ENCODE measurements at places on chromosomes 12 and 14.

GRCh38 chr12:48972213-48972951, 847 bp upstream of the WNT10B start:
- DNase-seq: no peak

- DNase-seq: no peak
Observed at GRCh38 chr12:104626069-104626837, 169.5 kb downstream of the CHST11 start.

GRCh38 chr12:119915894-119916510, 38.9 kb upstream of the CIT start:
- no peak for DNase-seq

GRCh38 chr12:91507754-91508153, 325.1 kb upstream of the DCN start:
- no peak for DNase-seq

DNA sequence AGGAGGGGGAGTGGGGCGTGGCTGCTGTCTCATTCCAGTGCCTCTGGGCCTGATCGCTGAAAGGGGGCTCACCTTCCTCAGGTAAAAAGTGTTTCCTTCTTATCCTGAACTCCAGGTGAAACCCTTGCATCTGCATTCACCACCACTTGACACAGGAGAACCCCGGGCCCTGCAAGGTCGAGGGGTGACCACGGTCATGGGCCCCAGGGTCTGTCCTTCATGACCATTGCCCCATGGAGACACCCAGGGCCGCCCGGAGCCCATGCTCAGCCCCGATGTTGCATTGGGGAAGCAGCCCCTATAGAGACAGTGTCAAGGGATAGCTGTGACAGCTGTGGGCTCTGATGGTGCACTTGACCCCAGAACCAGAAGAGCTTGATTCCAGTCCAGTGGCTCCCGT, 34.4 kb upstream of the DYNC1H1 start:
- no peak for DNase-seq

- no peak for DNase-seq
Observed at GRCh38 chr12:106602076-106602475, 19.3 kb downstream of the RFX4 start.

GRCh38 chr14:104885973-104886689, 21.1 kb downstream of the CEP170B start:
- no peak for DNase-seq

DNA sequence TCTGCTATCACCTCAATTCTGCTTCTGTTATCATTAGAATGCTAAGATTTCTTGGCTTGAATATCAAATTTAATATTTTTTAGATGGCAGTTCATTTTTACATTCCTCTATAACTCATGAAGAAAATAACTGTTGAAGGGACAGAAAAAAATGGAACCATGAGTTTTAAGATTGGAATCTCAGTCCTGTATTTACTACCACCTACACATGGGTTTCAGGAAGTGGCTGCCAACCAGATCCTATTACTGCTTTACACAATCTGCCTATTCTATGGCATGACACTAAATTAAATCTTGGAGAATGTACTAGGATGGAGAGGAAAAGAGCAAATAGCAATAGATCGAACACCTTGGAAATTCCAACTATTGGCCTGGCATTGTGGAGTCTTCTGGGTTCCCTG, 140.8 kb downstream of the DUSP6 start:
- no peak for DNase-seq

- DNase-seq: no peak
Observed at GRCh38 chr12:67348683-67349082, 79.5 kb downstream of the CAND1 start.

DNA sequence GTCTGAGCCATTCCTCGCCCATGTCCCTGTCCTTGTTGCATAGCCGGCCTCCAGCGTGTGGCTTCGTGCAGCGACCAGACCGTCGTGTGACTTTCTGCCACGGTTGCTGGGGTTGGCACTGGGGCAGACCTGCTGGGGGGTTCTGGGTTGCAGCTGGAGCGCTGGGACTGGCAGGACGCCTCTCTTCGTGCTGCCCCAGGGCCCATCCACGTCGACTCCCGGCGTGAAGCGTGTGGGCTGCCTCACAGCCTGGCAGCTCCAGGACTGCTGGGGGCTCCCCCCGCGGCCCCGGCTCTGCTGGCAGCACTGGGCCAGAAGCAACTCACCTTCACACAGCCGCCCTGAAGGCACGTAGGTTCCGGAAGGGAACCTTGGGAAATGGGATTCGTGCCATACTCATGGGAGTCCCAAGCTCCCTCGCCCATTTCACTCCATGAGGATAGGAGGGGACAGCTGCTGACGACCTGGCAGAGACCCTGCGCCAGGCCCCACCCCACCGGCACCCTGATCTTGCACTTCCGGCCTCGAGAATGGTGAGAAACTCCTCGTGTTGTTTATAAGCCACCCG, 51.9 kb downstream of the GALNT9 start:
- no peak for DNase-seq

- no peak for DNase-seq
Observed at GRCh38 chr14:75383721-75384120, 44.1 kb upstream of the JDP2 start.

- DNase-seq: no peak
Observed at GRCh38 chr14:82911930-82912329, 1378.3 kb upstream of the SEL1L start.

GRCh38 chr12:50986966-50987737, 34.8 kb downstream of the HIGD1C start:
- DNase-seq: no peak

DNA sequence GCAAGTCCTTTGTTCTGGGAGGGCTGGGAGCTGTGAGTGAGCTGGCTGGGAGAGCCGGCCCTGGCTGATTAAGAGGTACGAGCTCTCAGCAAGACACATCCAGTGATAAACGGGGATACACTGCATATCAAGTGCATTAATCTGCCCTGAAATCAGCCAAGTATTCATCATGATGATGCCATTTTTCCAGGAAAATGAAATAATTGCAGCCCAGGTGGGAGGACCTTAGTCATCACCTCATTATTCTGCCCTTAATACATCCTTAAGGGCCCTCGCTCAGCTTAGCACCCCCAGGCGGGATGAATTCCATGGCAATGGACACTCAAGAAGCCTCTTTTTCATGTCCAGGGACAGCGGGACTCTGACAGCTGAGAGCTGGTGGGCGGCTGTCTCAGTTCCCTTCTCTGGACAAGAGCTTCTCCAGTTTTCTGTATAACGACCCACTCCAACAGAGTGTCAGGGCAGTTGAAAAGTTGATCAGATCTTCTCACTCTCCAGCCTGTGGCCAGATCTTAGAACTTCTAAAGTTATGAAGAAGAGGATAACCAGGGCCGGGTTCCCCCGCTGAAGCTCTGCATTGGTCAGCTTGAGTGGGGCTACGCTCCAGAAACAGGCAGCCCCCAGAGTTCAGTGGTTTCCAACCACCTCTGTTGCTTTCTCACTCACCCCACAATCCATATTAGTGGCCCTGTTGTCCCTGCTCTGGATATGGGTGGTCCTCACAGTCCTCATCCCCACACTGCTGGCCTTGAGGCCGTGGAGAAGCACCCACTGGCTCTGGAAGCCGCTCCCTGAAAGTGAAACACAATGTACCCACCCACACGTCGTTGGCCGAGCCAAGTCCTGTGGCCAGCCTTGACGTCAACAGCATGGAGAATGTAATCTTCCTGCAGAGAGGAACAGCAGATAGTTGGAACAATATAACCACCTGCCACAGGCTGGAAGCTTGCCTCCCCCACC, 306.2 kb upstream of the DIO3 start:
- DNase-seq: no peak

DNA sequence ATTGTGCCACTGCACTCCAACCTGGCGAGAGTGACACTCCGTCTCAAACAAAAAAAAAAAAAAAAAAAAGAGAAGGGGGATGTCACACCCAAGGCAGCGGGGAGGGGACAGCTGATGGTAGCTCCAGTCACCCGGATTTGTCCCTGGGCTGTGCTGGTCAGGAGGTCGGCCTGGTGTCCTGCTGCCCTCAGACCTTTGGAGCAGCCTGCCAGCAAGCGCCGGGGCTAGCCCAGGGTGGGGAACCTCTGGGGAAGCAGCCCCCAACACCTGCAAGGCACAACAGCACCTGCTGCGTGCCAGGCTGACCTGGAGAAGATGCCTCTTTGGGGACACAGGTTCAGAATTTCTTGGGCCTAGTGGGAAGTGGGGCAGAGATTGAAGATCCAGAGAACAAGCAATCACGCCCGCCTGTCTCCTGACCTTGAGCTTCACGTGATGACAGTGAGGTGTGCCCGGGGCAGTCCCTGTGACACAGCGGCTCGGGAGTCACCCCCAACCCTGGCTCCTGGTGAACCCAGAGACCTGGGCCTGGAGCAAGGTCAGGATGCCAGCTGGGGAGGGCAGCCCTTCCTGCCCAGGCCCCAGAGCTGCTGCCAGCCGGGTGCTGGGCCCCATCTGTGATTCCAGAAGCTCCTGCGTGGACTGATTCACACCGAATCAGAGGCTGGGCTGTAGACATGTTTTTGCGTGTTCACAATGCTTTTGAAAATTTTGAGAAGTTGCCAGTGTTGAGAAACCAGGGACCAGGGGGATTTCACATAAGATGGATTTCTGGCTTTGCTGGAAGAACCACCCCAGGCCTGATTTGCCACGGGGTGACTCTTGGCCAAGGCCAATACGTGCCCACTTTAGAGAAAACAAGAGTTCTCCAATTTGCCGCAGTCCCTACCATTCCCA, 66.4 kb downstream of the RFLNA start:
- no peak for DNase-seq

DNA sequence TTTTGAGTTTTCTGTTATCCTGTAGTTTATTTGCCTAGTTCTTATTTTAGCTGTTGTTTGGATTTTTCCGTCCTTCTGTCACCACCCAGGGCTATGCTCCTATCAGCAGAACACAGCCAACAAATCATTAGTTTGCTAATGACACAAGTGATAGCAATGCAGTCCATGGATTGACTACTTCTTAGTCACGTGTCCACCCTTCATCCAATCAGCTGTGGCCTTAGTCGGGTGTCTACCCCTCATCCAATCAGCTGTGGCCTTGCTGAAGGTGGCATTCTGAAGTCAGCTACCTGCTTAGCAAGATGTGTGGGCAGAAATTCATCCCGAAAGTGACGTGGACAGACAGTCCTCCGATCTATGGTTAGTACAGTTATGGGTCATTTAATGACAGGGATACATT, 182.3 kb downstream of the GALC start:
- DNase-seq: no peak

- DNase-seq: peak; percentile 74
Observed at GRCh38 chr12:45966486-45966885, 23.9 kb downstream of the SCAF11 start.

- DNase-seq: no peak
Observed at GRCh38 chr14:20603813-20604690, 12.9 kb upstream of the RNASE12 start.

GRCh38 chr14:102264355-102264754, 40.6 kb downstream of the MOK start:
- no peak for DNase-seq

DNA sequence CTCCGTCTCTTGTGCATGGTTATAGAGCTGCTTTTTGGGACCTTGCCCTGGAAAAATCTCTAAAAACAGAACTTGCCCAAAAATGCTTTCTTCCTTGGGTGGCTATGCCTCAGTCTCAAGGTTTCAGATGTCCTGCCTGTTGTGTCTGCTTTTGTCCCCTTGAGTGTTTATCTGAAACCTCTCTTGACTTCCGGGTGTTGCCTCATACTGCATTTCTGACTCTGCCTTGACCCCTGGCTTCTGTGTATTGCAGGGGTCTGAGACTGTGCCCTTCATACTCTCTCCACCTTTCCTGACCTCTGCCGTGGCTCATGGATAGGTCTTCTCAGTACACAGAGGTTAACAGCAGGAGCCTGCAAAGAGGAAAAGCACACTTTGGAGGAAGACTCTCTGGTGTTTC, 124.8 kb upstream of the NTF3 start:
- no peak for DNase-seq

DNA sequence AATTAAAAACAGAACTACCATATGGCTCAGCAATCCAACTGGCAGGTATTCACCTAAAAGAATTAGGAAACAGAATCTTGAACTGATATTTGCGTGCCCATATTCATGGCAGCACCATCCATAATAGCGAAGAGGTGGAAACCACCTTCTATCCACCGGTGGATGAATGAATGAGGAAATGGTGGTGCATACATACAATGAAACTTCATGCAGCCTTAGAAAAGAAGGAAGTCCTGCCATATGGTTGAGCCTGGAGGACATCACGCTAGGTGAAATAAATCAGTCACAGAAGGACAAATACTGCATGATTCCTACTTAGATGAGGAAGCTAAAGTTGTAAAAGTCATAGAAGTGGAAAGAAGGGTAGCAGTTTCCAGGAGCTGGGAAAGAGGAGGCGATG, 6.6 kb downstream of the TCL1A start:
- no peak for DNase-seq

DNA sequence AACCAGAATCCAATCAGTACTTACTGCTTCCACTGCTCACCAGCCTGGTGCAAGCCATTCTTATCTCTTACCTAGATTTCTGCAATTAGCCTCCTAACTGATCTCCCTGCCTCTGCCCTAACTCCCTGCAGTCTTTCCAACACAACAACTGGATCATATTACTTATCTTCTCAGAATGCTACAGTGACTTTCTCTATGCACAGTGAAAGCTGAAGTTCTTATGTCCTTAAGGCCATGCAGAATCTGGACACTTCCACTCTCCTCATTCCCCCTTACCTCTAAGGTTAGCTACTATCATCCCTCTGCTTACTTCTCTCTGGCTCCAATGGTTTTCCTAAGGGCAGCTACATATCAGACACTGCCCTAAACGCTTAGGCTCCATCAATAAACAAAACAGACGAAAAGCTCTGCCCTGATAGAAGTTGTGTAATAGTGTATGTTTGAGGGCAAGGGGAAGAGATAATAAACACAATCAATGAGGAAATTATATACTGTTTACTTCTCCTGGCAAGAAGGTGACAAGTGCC, 4.0 kb downstream of the KTN1 start:
- DNase-seq: no peak

- DNase-seq: no peak
Observed at GRCh38 chr14:51012055-51012454, 67.8 kb upstream of the PYGL start.

DNA sequence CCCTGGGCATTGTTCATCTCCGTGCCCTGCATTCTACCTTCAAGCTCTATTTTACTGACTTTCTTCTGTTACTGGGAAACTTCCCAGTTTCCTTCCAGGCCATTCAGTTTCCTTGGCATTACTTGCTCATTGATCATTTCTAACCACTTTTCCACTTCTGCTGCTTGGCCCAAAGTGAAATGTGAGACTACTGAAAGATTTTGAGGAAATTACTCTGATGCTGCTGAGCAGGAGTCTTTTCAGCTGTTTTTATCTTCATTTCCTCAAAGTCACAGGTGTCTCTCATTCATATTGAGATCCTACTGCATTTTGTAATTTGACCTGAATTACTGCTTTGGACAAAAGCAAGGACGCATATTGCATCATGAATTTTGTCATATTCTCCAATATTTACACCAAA, 26.4 kb upstream of the DBX2 start:
- no peak for DNase-seq

DNA sequence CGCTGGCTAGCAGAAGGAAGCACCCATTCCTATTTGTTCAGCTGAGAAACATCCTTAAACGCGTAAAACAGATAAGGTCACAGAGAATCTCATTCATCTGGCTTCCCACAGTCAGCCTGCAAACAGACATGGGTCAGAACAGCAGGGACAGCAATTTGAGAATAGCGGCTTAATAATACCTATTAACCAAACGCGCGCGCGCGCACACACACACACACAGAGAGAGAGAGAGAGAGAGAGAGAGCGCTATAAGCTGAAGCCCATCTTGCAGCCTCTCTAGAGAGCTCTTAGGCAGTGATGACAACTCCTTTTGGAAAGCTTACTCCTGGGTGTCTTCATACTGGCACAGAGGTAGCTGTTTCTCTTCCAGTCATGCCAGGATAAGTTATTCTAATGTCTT, 26.4 kb downstream of the TMEM132D start:
- no peak for DNase-seq

Measured in non-pigmented ciliary epithelial cell (primary cell).